Stimulated activated CD4-positive, alpha-beta T cell treated with anti-CD3 and anti-CD28 coated beads, TNF-alpha, amount 100 ng/mL, for 1 hour (primary cell): ENCODE measurements at places on chromosomes 4 and X.

- no peak for DNase-seq
These were observed 49.7 kb downstream of the TMPRSS11F start for GRCh38 chr4:68079928-68080327.

DNA sequence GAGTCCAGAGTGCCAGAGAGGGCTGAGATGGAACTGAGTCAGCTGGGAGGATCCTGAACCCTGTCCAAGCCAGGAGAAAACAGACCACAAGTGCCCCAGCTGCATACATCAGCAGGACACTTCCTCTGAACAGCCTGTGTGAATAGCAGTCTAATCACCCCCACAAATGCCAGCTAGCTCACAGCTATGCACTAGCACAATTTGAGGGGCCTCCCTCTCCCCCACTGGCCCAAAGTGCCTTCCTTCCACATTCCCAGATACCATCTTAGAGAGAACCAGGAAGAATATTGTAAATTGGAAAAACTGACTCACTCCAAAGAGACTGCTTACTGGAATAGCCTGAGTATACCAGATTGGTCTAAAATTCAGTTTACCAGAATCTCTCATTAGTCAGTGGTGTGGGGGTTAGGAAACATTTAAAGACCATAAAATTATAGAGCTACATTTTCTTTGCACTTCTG, 292.6 kb upstream of the KLF3 start:
- DNase-seq = no peak

DNA sequence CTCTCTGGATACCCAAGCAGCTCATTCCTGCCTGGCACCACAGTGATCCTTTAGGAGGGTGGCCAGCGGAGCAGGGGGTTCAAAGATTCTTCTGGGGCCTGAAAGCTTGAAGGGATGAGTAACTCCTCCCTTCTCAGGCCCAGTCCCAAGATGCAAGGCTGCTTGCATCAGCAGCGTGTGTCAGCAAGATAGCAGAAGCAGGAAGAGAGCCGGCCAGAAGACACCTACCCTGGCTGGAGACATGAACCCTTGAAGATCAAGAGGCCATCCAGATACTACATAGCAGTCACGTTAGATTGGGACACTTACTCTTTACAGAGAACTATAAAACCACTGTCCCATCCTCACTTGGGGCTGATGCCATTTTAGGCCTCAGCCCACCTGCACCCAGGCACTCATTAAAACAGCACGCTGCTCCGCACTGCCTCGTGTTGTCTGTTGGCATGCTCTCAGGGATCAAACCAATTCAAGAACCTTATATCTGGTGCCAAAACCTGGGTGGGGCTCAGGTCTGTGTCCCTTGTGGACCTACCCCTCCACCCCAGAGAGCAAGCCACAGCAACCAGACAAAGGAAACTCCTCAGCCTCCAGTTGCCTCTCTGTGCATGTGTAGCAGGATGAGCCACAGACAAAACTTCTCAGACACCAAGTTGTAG, 6.5 kb downstream of the UGT2B17 start:
- DNase-seq = no peak

DNA sequence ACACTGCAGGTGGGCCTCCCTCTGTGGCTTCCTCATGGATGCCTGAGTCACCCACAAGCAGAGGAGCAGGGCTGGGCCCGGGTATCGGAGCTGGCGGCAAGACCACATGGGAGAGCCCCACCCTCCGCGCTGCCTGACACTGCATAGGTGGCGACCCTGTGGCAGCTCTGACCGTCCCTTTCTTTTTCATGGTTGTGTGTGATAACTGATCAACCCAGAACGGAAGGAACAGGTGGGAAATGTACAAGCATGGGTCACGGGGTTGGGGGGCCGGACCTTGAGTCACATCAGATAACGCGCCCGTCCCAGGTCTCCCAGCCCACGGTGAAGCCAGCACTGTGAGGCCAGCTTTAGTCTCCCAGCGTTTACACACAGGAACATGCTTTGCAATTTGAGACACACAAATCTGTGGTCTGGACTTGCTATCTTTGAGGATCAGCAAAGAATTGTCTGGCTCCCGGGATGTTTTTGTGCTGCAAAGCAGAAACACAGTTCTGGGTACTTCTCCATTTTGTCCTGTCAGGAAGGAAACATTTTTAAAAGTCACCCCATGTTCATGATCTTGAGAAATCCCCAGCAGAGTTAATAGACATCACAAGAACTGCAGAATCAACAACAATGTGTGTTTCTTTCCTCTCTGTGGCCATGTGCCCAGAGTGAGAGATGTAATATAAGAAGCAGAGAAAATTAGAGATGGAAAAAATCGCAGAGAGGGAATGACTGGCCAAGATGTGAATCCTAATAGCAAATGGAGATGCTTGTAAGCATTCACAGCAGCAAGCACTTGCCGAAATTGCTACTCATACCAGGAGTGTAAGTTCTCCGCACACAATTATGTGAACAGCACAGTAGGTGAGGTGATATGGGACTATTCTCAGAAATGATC, 70.1 kb upstream of the CBR4 start:
- no peak for DNase-seq

DNA sequence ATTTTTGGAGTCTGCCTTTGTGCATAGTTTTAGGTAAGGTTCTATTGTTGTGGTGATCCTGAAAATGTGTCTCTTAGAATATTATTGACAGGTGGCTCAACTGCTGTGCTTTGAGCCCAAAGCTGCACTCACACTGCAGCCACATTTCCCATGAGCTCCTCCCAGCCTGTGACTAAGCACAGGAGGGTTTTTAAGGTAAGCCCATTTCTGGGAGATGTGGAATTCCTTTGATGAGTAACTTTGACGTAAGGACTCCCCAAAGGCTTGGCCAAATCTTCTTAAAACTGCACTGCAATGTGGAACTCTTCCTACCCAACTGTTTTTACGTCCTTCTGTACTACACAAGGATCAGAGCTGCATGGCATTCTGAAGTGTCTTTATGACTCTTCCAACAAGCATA, 20.0 kb upstream of the TMPRSS11A start:
- no peak for DNase-seq

DNA sequence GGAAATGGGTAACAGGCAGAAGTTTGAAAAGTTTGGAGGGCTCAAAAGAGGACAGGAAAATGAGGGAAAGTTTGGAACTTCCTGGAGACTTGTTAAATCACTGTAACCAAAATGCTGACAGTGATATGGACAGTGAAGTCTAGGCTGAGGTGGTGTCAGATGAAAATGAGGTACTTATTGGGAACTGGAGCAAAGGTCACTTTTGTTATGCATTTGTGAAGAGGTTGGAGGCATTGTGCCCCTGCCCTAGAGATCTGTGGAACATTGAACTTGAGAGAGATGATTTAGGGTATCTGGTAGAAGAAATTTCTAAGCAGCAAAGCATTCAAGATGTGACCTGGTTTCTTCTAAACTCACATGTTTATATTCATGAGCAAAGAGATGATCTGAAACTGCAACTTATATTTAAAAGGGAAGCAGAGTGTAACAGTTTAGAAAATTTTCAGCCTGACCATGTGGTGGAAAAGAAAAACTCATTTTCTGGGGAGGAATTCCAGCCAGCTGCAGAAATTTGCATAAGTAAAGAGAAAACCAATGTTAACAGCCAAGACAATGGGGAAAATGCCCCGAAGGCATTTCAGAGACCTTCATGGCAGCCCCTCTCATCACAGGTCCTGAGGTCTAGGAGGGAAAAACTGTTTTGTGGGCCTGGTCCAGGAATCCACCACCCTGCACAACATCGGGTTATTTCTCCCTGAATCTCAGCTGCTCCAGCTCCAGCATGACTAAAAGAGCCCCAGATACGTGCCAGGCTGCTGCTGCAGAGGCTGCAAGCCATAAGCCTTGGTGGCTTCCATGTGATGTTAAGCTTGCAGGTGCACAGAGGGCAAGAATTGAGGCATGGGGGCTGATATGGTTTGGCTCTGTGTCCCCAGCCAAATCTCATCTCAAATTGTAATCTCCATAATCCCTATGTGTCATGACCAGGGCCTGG, 632.5 kb upstream of the GNPDA2 start:
- no peak for DNase-seq

DNA sequence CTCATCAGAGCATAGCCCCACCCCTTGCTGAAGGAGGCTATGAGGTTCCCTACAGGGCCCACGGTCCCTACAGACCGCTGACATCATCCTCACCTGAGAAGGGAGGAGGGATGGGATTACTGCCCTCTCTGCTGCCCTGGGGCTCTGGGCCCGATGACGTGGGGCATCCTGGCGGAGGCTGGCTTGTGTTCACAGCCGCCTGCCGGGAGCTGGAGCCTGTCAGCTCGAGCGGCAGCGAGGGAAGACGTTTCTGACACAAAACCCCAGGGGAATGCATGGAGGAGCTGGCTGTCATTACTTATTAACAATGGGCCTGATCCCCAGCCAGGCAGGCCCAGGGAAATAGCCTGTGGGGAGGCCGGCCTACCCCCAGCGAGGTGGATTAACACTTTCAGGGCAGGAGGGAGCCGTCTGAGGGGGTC, 106.6 kb upstream of the ATP6AP2 start:
- no peak for DNase-seq

GRCh38 chr4:147518846-147519767, 38.2 kb downstream of the EDNRA start:
- DNase-seq = peak; percentile 2

DNA sequence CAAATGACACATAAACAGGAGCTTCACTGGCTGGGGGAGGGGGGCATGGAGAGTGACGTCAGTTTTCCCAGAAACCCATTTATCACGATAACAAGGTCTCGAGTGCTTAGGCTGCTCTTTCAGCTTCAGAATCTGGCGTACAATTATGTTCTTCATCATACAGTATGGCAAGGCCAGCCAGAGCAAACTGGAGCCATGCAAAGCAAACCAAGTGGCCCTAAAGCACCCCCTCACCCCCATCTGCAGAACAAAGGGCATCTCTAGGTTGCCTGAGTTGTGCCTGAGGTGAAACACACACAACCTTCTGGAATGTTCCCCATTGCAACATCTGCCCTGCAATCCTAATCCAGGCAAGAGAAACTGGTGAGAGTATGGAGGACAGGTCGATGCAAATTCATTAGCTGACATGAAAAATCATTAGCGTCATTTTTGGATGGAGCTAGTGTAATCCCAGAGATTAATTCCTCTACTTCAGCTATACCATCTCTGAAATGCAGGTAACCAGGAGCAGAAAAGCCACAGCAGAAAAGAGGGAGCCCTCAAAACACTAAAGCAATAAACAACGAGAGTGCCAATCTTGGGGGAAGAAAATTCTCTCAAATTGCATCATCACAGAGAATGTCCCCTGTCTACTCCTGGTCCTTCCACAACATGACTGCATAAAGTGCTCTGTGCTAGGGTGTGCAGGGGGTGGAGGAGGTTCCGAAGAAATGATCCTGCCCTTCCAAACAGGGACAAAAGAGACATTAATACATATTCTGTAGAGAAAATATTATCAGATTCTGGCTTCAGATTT, 1.8 kb downstream of the SEPTIN6 start:
- DNase-seq = peak; percentile 41

DNA sequence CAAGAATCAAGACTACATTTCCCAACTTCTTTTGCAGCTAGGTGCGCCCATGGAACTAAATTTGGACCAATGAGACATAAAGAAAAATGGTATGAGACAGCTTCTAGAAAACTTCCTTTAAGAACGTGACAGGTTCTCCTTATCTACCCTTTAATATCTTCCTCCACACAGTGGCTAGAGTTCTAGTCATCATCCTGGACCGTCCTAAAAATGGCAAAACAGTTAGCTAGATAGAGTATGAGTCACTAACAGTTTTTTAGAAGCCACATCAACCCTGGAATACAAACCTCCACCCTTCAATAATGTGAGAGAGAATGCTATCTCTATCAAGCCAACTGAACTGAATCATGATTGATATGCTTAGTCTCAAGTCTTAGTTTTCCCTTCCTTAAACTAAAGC, 267.9 kb upstream of the SLC7A11 start:
- DNase-seq = no peak

DNA sequence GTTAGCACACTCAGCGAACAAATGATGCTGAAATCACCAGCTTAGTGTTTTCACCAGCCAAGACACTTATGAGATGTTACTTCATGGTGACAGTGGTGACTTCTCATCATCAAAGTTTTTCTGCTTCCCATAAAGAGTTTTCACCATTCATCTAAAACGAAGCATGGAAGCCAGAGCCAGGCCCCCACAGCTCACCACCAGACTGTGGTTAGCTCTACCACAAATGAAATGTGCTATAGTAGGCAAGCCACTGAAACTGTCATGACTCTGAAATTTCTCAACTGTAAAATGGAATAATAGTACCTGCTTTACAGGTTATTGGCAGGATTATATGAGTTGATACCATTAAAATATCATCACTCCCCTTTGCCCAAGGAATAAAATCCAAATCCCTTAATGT, 56.4 kb upstream of the HHIP start:
- DNase-seq = no peak

DNA sequence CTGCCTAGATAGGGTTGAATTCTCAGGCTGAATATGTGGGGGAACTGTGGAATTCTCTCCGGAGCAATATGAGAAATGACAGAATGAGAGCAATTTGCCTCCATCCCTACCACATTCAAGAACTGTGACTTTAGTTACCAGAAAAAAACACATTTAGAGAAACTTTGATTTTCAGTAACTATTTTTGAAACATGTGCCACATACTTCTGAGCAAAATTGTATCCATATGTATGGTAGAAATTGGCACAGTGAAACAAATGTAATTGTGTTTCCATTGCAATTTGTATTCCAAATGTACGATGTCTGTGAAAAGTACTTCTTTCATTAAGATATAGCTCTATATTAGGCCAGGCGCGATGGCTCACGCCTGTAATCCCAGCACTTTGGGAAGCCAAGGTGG, 5.5 kb upstream of the KLHL8 start:
- DNase-seq = no peak

- DNase-seq = no peak
These were observed 55.4 kb upstream of the GRPR start for GRCh38 chrX:16067886-16068515.

GRCh38 chr4:113825272-113825671, 63.7 kb upstream of the CAMK2D start:
- DNase-seq = no peak

DNA sequence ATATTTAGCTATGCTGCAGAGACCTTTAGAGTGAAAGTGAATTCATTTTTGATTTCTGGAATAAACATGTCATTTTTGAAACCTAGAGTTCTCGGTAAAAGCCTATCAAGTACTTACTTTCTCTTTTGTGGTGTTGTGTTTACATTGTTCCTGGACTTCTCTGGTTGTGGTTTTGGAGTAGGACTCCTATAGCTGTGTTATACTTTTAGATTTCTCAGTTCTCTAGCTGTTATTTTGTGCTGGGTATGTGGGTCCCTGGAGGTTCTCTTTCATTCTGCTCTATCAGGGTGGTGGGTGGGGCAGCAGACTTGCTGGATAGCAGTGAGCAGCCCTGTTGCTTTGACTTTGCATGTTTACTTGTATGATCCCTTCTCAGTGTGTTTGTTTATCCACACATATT, 25.6 kb upstream of the MSMO1 start:
- no peak for DNase-seq
